ENCODE measurements at places on chromosomes 4 and X.
A peak's percentile ranks its signal among the peaks of the same experiment; 100 is the strongest.

DNA sequence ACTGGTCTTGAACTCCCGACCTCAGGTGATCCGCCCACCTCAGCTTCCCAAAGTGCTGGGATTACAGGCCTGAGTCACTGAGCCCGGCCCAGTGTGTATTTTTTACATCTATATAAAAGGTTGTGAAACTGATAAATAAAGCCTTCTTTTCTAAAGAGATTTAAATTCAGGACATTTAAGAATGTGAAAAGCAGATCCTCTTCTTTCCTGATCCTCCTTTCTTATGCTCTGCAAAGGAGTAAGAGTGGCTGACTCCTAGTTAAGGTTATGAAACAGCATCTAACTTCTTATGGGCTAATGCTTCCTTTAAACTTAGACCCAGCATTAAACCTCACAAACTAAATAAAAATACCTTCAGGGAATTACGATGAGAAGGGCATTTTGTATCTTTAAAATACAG, 197.7 kb upstream of the MAB21L2 start:
- H3K27me3 ChIP-seq = no peaks in the 10 kb centered on the region
- no peak overlapping the region for H3K4me3 ChIP-seq
- H3K4me1 ChIP-seq = no peaks in the 10 kb centered on the region
- DNase-seq = no peak
- no peak overlapping the region for H3K27ac ChIP-seq

GRCh38 chrX:19094654-19095053, 27.6 kb downstream of the ADGRG2 start:
- no peak overlapping the region for H3K4me3 ChIP-seq
- H3K27ac ChIP-seq = no peak overlapping the region
- no peak for DNase-seq
- H3K27me3 ChIP-seq = no peaks in the 10 kb centered on the region
- H3K4me1 ChIP-seq = no peaks in the 10 kb centered on the region
- no peaks in the 10 kb centered on the region for H3K36me3 ChIP-seq

- no peak overlapping the region for H3K27ac ChIP-seq
- H3K27me3 ChIP-seq = no peaks in the 10 kb centered on the region
- H3K4me1 ChIP-seq = peaks cover 2% of the 10 kb centered on the region
- peak overlapping the region; percentile 54 for H3K4me3 ChIP-seq
- H3K36me3 ChIP-seq = no peaks in the 10 kb centered on the region
- DNase-seq = no peak
Measured at GRCh38 chr4:80201252-80202151, 4.2 kb downstream of the PRDM8 start.

DNA sequence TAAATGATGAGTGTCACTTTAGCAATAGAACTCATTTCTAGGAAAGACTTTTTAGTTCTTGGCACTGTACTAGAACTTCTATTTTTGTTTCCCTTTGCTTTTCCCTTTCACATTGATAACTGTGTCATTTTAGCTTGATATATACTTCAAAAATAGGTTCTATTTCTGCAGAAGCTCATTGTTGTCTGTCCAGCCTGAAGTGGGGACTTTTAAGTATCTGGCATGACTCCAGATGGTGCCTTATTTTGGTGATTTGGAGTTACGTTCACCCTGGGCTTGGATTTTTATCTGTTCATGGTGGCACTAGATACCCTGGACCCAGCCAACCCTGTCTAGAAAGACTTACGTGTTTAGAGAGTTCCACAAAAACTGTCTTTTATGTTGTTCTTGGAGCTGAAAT, 3.4 kb downstream of the ABHD18 start:
- H3K27ac ChIP-seq = no peak overlapping the region
- no peaks in the 10 kb centered on the region for H3K36me3 ChIP-seq
- no peak for DNase-seq
- peaks cover 5% of the 10 kb centered on the region for H3K4me1 ChIP-seq
